ENCODE measurements at places on chromosomes 2 and 18.

DNA sequence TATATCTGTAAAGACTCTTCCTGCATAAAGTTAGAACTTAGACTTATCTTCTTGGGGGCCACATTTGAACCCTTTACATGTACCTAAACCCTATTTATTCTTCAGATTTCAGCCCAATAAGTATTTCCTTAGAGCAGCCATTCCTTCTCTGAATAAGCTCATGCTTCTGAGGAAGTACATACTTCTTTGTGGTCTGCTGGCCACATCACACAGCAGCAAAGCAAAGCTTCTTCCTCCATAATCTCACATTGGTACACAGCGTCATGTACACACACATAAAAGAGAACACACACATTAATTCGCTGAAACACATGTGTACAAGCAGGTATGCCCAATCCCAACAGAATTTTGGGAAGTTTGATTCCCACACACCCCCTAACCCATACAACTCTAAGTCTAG, 331.0 kb downstream of the CDH2 start:
- no peak for DNase-seq

DNA sequence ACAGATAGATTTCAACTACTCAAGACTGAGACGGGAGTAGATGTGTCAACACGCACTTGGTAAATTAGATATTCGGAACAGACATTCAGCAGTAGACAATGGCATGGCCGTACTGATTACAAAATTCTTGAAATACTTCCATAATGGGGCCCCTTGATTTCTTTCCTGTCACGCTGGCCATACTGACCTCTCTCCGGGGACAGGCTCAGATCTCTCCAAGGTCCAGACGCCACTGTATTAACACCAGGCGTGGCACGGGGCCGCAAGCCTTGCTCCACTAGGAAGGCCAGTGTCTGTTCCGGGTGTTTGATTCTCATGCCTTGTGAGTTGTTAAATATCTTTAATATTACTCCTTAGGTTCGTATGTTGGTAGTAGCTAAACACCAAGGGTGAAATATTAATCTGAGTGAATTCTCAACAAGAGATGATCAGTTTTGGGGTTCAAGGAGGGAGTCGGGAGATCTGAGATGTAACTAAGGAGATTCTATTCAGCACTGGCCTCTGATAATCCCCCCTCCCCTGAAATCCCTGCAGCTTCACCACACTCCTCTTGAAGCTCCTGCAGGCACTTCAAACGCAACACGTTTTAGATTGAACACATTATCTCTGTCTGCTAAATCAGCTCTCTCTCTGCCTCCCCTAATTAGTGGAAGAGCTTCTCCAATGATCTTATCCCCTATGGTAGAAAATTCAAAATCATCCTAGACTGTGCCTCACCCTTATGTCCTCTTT, 2.2 kb upstream of the EHD3 start:
- no peak for DNase-seq

DNA sequence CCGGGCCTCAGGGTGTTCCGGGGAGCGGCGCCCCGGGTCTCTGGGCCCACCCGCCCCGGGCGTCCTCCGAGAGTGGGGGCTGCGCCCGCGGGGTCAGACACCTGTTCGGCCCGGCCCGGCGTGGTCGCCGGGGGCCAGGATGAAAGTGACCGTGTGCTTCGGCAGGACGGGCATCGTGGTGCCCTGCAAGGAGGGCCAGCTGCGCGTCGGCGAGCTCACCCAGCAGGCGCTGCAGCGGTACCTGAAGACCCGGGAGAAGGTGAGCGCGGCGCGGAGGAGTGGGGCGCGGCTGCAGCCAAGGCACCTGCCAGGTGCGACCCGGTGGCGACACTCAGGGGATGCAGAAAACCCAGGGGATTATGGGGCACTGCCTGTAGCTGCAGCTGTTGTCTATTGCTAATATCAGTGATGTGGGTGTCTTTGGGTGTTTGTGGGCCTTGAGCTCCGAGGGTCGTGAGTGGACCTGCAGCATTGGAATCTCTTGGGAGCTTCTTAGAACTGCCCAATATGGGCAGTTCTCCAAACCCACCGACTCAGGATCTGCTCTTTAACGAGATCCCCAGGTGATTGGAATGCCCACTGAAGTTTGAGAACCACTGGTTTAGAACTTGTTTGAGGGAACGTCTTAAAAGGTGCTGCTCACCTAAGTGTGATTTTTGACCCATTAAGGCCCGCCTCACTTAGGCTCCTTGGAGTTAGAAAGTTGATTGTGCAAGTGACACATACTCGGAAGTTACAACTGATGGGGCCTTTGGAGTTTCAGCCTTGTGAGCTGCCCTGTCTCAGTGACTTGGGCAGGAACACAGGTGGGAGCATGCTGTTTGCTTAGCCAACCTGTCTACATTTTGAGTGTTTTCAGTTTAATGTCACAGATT, 823 bp downstream of the PARD3B start:
- no peak for DNase-seq

DNA sequence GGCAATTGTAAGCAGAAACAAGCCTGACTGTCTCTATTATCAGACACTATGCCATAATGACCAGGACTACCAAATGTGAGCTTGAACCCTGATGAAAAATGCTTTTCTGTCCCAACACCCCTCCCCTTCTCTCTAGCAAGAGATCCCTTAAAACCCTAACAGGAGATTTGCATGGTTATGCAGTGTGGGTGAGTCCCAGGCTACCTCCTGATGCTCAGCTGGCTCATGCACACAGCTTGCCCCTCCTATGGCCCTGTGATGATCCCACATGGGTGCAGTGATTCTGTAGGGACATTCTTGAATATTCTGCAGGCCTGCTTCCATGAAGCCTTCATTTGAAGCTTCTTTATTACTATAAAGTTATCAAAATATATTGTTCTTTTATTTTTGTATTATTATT, 357.4 kb downstream of the AKAIN1 start:
- DNase-seq, result no peak

Data from stimulated activated CD4-positive, alpha-beta T cell treated with anti-CD3 and anti-CD28 coated beads, Interleukin-1b, Interleukin-23, amount 100 ng/mL, for 1 hour (primary cell).